ENCODE measurements at places on chromosomes 12 and 14.

GRCh38 chr12:115378291-115378690 lies 694.3 kb upstream of the TBX3 start:
- no peak for DNase-seq

GRCh38 chr12:32896432-32897280 lies at the start of gene PKP2:
Gene PKP2, minus strand, starts transcription at chr12:32896777. Its CDS starts 46 bp downstream, at chr12:32896731.
- DNase-seq = no peak

- DNase-seq = no peak
Measured at GRCh38 chr14:83842547-83842946, 1687.4 kb upstream of the FLRT2 start.

DNA sequence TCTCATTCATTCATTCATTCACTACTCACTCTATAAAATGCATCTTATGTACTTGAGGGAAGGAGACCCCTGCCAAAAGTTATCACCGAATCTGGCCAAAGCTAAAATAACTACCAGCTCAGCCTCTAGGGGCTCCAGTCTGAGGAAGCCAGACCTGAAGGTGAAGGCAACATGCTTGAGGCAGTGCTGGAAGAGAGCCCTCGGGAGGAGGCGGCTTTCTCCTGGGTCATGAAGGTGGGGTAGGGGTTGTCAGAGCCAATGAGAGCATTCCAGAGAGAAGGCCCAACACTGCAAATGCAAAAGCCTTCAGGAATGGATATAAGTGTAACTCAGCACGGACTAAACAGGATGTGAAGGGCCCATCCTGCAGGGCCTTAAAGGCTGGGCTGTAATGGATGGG lies 62.4 kb downstream of the GSC start:
- no peak for DNase-seq

DNA sequence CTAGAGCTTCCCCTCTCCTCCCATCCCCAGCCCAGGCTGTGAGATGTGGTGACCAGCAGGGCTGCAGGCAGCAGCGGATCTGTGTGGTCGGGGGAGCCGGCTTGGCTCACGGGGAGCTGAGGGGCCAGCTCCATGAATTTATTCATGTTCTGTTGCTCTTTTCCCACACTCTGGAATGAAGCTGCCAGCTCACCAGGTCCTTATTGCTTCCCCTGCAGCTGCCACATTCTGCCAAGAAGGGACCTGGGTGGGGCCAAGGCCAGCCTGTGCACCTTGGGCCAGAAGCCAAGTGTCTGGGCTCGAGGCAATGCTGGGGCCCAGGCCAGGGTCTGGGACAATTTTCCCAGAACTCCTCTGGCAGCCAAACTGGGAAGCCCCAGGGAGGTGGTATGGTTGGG lies 2.5 kb upstream of the C1QL4 start:
- no peak for DNase-seq

DNA sequence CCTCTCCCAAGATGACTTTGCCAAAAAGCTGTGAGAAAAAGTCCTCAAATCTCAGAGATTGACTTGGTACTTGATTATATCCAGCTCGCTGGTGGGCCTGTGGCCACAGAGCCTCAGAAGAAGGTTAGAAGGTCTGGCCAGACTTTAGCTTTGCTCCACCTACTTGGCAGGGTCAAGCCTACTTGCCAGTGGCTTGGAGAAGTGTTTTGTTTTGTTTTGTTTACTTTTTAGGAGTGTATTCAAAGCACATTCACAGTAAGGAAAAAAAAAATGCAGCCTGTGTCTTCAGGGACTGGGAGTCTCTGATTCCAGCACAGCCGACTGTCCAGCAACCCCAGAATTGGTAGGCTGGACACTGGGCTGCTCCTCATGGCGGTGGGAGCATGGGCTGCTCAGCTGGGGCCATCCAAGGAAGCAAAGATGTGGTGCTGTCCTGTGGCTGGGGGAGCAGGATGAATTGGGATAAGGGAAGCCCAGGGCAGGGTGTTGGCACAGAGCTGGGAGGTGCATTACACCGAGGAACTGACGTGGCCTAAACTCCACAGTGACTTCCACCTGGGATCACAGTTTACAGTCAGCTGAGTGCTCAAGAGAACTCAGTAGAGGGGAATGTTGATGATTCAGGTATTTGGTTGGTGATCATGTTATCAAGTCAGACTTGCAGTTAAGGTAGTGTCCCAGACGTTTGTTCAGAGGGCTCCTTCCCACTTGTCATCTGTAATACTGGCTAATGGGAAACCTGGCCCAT lies 73.5 kb downstream of the PPP2R5C start:
- no peak for DNase-seq

- no peak for DNase-seq
Measured at GRCh38 chr14:53368711-53369201, 215.6 kb upstream of the DDHD1 start.

GRCh38 chr14:67186789-67187584 lies 2.3 kb upstream of the GARIN2 start:
- no peak for DNase-seq

- no peak for DNase-seq
Measured at GRCh38 chr12:15601210-15601800, 187.9 kb downstream of the EPS8 start.

GRCh38 chr12:131047789-131048610 lies 94.3 kb downstream of the ADGRD1 start:
- DNase-seq = no peak

GRCh38 chr12:58633479-58633878 lies 286.8 kb downstream of the LRIG3 start:
- DNase-seq = no peak

DNA sequence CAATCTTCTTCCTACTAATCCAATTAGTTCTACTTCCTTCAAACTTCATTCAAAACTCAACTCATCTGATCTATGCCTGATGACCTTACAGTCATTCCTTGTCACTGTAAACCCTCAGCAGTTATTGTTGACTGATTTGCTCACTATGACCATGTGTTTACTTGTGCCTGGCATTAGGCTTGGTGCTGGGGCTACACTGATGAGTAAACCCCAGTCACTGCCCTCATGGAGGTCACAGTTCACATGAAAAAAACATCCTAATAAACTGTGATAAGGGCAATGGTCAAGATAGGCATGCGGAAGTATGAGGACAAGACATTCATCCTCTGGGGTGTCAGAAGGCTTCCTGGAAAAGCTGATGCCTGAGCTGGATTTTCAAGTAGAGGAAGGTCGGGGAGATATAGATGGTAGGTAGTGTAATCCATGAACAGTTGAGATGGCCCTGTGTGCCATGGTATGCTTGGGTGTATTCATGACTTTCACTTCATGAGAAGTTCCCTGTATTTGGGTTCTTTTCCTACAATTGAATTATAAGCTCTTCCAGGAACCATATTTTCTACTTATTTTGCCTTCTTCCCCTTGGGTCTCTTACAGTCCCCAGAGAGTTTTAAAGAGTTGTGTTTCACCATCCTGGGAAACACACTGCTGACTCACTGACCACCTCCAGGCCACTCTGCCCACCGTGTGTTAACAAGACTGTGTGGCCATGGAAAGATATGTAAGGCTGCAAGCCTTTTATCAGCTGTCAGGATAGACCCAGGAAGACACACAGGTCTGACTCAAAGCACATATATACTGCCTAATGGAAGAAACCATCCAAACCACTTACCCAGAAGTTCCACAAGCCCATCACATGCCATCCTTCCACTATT lies 38.7 kb upstream of the DUSP6 start:
- no peak for DNase-seq

GRCh38 chr14:66745078-66745477 lies 237.1 kb downstream of the GPHN start:
- no peak for DNase-seq

- no peak for DNase-seq
Measured at GRCh38 chr12:91672130-91672529, 473.5 kb downstream of the BTG1 start.

GRCh38 chr14:26636561-26636960 lies 38.7 kb upstream of the NOVA1 start:
- no peak for DNase-seq

DNA sequence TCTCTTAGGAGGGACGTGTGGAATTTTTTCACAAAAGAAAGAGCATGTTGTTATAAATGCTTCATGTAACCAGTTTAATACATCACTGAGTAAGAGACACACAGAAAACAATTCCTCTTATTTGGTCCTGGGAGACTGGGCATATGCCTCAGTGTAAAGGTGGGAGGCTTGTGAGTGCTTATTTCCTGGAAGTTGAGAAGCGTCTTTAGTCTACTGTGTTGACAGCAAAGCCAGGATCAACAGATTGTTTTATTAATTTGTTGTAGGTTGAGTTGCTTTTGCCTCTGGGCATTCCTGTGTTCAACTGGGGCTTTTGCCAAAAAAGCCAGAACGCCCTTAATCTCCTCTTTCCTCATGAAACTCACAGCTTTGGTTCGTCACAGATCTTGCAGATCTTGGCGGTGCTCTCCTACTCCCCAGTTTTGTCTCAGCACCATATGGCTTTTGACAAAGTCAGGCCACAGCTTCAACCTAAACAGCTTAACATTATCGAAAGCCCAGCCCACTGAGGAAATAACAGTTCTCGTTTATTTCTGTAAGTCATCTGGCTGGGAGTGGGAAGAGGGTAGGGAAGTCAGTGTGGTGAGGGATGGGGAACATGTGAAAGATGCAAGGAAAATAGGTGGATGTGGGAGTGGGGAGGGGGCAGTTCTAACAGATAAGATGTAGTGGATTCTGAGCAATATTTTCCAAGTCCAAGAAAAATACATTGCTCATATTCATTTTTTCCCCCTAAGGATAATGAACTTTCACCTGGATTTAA lies 227.2 kb downstream of the DACT1 start:
- no peak for DNase-seq

- no peak for DNase-seq
Measured at GRCh38 chr14:45222485-45223262, 30.3 kb downstream of the MIS18BP1 start.

DNA sequence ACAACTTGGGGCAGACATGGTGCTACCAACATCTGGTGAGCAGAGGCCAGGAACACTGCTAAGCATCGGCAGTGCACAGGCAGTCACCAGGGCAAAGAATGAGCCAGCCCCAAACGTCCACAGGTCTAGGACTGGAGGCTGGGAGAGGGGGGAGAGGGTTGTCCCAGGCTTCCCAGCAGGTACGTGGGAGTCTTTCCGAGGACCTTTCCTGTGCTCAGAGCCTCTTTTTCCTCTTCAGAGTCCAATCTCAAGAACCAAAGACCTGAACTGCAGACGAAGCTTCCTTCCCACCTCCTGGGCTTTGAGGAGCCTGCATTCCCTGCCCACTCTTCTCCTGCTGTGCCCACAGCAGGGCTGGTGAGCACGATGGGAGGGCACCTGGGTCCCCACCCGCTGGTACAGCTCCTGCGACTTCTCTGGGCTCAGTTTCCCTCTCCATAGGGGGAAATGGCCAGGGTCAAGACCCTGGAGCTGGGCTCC lies 48.7 kb downstream of the DLK1 start:
- DNase-seq = no peak

GRCh38 chr12:26810330-26810729 lies 22.7 kb downstream of the ITPR2 start:
- no peak for DNase-seq

GRCh38 chr12:62130834-62131552 lies 129.2 kb upstream of the USP15 start:
- DNase-seq = no peak

DNA sequence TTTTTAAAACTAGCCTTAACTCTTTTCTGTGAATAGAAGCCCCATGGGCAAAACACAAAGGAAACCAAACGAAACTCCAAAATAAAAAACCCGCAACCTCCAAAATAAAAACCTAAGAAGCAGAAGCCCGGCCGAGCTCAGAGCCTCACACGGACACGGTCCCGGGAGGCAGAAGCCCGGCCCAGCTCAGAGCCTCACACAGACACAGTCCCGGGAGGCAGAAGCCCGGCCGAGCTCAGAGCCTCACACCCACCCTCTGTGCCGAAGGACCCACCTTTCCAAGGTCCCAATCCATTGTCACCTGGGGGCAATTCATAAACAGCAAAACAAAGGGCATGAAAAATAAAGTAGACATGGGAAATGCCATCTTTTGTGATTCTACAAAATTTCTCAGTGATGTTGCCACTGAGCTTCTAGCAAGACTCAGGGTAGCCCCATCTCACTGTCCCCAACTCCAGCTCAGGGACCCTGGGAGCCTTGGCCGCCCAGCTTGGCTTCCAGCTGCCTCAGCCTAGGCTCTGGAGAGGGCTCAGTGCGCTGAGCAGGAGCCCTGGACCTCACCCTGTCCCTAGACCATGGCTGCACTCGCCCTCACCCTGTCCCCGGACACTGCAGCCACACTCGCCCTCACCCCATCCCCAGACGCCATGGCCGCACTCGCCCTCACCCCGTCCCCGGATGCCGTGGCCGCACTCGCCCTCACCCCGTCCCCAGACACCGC lies 82.2 kb downstream of the GALNT9 start:
- DNase-seq = no peak

DNA sequence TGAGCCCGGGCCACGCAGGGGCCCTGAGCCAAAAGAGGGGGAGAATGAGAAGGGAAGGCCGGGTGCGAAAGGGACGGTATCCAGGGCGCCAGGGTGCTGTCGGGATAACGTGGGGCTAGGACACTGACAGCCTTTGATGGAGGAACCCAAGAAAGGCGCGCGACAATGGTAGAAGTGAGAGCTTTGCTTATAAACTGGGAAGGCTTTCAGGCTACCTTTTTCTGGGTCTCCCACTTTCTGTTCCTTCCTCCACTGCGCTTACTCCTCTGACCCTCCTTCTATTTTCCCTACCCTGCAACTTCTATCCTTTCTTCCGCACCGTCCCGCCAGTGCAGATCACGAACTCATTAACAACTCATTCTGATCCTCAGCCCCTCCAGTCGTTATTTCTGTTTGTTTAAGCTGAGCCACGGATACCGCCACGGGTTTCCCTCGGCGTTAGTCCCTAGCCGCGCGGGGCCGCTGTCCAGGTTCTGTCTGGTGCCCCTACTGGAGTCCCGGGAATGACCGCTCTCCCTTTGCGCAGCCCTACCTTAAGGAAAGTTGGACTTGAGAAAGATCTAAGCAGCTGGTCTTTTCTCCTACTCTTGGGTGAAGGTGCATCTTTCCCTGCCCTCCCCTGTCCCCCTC lies 3.0 kb downstream of the SSTR1 start:
- no peak for DNase-seq

DNA sequence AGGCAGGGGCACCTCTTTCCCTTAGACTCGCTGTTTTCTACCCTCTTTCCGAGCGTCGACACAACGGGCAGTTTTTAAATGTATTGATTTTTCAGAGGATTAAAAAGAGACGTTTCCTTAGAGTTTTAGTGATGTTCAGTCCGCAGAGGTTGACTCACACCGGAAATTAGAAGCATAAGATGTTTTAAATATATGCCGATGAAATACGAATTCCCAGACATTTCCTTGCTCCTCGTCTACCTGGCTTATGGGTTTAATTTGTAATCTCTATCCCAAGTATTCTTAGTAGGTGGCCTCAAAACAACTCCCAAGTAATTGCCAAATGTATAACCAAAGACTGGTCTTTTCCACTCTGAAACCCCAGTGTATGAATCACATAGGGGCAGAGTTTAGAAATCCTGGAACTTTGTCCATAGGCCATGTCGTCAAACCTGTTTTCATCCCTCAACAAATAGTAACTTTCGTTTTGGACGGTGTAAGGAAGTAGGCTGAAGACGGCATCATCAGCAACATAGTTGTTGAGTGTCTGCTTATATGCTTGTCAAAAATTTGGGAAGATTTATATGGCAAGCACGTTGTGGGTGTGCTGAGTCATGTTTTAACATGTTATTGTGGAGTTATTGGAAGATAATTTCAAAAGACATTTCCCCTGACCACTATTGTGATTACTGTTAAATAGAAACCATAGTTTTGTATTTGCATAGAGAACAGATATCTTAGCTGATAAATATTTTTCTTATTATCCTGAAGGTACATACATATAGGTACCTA lies 824 bp downstream of the TBK1 start:
- no peak for DNase-seq
